ENCODE measurements at places on chromosomes 11 and 22.
A peak's percentile ranks its signal among the peaks of the same experiment; 100 is the strongest.

DNA sequence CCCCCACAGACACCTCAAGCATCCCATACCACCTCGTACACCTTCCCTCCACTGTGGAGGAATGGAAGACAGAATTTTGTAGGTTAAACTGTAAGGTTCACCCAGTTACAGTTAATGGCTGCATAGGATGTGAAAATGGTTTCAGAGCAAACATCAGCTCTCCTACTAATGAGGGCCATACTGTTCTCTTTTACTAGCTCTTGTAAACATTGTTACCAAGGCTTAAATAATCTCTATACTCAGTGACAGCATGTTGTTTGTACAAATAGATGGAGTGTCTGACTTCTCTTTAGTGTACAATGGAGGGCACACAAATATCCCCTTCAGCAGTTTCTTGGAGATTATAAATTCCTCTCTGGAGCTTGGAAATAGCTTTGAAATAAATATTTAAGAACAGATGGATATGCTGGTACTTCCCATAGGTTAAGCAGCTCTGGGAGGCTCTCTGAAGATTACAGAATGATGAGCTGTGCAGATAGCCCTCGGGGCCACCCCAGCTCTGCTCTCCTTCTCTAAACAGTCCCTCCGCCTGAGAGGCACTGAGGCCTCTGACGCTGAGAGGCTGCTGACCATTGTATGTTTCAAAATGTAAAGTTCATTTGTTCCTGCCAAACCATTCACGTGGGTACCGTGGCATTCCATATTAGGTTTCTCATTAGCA lies 25.7 kb downstream of the TTC12 start:
- DNase-seq, result no peak

- DNase-seq, result no peak
Measured at GRCh38 chr11:60944490-60945294, 7.3 kb downstream of the SLC15A3 start.

GRCh38 chr11:47538741-47539565 lies 14.0 kb downstream of the CELF1 start:
- DNase-seq, result no peak

DNA sequence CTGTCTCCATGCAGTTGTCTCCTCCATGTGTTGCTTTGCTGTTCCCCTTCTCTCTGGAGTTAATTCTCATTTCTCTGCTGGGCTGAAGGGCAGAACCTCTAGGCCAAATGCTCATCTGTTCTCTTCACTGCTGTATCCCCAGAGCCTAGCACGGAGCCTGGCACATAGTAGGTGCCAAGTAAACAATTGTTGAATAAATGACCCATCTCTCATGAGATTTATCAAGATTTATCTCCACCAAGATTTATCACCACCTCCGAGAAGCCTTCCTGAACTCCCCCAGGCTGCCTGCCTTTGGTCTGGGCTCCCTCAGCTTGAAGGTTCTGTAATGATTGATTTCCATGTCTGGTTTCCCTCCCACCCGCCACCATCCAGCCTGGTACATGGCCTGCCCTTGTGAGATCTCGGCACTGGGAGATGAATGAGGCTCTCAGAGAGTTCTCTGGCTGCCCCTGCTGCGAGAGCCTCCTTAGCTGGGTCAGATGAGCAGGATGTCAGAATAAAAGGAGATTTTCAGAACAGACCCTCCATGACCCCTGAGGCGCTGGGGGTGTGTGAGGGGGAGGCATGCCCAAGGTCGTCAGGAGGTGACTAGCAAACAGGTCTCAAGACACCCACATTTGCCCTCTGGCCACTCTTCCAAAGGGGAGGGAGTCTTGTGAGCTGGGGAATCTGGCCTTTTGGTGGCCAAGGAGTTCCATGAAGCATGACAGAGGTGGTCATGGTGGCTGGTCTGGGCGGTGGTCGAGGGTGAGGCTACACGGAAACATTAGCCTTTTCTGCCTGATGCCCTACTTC lies 2.4 kb upstream of the GDPD5 start:
- peak; percentile 40 for DNase-seq

- DNase-seq, result no peak
Measured at GRCh38 chr11:13487661-13488030, 8.2 kb downstream of the PTH start.

GRCh38 chr22:32842486-32842885 lies 41.0 kb downstream of the TIMP3 start:
- DNase-seq, result no peak

DNA sequence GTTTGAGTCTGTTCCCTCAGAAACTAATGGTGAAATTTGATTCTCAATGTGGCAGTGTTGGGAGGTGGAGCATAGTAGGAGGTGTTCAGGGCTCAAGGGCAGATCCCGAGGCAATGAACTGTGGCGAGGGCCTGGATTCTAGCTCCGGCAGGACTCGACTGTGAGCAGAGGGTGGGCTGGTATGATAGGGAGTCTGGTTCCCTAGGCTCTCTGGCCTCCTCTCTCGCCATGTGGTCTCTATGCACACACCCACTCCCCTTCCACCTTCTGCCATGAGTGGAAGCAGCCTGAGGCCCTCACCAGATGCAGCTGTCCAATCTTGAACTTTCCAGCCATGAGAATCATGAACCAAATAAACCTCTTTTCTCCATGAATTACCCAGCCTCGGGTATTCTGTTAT lies 32.3 kb downstream of the ATP6V1E1 start:
- DNase-seq, result no peak

GRCh38 chr11:38256436-38256835 lies 1658.4 kb upstream of the RAG2 start:
- no peak for DNase-seq

DNA sequence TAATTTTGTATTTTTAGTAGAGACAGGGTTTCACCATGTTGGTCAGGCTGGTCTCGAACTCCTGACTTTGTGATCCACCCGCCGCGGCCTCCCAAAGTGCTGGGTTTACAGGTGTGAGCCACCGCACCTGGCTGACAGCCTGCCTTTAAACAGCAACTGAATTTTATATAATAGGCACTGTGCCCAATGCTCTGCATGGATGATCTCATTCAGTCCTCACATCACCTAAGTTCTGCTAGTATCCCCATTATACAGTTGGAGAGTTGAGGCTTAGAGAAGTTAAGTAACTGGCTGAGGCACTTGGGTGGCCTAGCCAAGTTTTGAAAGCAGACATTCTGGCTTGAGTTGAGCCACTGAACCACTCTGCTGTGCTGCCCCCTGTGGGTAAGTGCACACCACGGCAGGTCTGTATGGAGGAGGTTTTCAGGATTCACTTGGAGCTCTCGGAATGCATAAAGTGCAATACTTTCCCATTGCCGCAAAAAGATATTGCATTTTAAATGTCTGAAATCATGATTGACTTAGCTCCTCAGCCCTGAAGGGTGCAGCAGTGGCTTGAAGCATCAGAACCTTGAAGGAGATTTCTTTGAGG lies 112.4 kb downstream of the LDLRAD3 start:
- peak; percentile 47 for DNase-seq

DNA sequence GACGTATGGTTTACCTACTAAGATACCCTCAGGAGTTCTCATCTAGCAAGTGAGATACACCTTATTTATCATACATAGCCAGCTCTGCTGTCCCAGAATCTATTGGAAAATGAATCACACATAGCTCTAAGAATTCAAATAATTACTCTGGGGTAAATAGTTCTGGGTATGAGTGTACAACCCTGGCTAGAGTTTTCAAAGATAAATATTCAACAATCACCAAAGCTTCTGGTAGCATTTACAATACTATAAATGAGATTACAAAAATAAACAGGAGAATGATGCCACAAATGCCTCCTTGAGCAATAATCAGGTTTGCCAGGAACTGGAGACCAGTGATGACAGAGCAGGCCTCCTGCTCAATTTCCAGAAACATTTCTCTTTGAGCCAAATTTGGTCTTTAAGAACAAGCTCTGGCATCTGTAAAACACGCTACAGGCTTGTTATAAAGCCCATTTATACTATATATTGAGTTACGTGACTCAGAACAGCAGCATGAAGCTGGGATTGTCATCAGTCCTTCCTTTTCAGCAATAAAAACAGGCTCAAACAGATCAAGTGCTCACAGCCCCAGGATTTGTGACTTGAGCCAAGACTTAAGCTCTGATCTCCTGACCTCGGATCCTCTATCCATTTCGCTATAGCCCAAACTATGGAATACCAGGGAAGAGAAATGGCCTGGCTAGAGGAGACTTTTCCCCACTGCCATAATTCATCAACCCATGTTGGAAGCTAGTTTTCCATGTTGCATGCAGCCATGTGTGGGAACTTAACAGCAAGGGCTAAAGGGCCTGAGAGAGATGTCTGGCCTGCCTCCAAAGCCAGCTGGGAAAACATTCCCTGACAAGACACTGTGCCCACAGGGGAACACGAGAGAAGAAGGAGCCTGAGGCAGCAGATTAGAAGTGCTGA lies 19.7 kb downstream of the RAB30 start:
- DNase-seq, result no peak

GRCh38 chr11:125768336-125769046 lies 10.1 kb downstream of the PATE2 start:
- DNase-seq, result no peak

DNA sequence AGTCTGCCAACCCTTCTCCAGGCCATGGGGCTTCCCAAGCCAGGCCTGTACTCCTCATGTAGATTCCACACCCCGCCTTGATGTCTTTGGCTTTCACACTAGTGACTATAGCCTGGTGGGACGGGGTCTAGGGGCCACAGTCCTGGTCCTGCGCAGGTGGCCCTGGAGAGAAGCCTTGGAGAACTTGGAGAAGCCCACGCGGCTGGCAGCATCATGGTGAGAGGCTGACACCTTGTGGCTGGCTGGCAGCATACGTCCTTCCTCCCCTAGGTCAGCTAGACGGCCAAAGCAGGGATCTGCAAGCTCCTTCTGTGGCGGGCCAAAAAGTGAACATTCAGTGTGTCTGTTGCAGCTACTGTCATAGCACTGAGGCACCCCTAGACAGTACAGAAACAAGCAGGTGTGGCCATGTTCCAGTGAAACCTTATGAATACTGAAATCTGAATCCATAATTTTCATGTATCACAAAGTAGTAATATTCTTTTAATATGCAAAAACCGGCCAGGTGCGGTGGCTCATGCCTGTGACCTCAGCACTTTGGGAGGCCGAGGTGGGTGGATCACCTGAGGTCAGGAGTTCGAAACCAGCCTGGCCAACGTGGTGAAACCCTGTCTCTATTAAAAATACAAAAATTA lies 42.0 kb downstream of the FAM83F start:
- peak; percentile 67 for DNase-seq

DNA sequence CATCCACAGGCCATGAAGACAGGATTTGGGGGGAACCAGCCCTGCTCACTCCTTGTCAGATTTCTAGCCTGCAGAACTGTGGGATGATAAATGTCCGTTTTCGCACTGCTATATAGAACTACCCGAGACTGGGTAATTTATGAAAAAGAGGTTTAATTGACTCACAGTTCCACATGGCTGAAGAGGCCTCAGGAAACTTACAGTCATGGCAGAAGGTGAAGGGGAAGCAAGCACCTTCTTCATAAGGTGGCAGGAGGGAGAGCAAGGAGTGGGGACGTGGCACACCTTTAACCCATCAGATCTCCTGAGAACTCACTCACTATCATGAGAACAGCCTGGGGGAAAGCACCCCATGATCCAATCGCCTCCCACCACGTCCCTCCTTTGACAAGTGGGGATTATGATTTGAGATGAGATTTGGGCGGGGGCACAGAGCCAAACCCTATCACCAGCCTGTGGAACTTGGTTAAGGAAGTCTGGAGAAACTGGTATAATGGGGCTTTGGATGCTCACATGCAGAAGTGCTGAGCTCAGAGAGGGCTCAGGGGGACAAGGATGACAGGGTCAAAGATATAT lies 50.7 kb downstream of the MYEOV start:
- DNase-seq, result no peak

DNA sequence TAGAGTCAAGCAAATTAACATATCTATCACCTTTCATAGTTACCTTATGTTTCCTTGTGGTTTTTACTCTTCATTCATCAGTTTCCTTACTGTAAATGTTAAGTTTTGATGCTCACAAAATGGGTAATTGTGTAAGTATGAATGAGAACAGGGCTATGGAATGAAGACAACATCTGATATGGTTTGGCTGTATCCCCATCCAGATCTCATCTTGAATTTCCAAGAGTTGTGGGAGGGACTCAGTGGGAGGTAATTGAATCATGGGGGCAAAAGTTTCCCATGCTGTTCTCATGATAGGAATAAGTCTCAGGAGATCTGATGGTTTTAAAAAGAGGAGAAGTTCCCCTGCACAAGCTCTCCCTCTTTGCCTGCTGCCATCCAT lies 107.6 kb downstream of the CCDC34 start:
- DNase-seq, result no peak

GRCh38 chr11:85955531-85955930 lies 100.3 kb downstream of the CCDC83 start:
- no peak for DNase-seq

- no peak for DNase-seq
Measured at GRCh38 chr11:116933961-116934360, 96.5 kb upstream of the APOA1 start.

DNA sequence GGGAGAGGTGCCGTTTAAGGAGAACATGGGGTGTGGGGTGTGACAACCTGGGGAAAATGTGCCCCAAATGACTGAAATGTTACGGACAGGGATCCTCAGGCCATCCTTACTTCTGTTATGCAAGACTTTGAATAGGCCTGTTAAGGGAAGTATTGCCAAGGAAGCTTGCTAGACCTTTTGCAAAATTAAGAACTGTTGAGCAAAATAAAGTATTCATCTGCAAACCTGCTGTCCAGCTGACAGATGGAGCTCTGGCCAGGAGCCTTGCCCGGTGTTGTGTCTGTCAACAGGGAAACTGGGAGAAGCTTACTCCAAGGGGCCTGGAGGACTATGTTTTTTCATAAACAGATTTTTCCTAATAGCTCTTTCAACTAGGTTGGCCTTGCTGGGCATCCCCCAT lies 48.0 kb downstream of the FAT3 start:
- no peak for DNase-seq

GRCh38 chr11:28963187-28963586 lies 855.0 kb downstream of the METTL15 start:
- no peak for DNase-seq

DNA sequence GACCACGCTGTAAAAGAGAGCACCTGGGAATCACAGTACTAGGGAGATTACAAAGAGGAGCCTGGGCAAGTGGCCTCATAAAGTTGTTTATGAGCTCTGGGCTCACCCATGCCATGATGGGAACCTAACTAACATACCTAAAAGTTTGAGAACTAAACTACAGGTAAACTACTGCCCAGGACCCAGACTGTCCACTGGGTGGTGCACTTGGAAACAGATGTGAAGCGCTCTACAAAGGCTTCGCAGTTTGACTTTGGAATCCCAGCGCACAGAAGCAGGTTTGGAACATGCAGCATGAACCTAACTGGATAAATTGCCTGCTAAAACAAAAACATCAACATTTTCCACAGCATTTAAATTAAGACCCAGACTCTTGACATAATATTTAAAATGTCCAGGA lies 418.6 kb downstream of the FAM181B start:
- peak; percentile 20 for DNase-seq

GRCh38 chr22:20904008-20904979 lies 12.9 kb upstream of the CRKL start:
- DNase-seq, result no peak

DNA sequence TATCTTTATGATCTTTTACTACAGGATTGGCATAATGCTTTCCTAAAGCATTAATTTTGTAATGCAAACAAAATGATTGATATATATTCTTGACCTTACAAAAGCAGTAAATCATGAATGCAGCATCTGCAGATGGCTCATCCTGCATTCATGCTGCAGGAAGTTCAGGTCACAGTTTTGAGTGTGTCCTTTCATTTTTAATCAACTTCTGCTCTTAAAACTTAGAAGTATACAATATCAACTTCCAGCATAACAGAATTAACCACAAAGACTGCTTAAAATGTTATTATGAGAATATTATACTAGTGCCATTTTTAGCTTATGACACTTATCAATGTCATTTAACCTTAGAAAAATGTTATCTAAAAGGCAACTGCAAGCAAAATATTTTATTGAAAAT lies 54.0 kb downstream of the SLC36A4 start:
- DNase-seq, result no peak

- DNase-seq, result no peak
Measured at GRCh38 chr11:111795334-111795985, 29.3 kb upstream of the PPP2R1B start.

All from neural crest cell (in vitro differentiated cells).